ENCODE measurements at places on chromosomes 1 and 21.

- DNase-seq, result peak; percentile 28
These were observed 1.5 kb downstream of the CACHD1 start for GRCh38 chr1:64471218-64472039.

DNA sequence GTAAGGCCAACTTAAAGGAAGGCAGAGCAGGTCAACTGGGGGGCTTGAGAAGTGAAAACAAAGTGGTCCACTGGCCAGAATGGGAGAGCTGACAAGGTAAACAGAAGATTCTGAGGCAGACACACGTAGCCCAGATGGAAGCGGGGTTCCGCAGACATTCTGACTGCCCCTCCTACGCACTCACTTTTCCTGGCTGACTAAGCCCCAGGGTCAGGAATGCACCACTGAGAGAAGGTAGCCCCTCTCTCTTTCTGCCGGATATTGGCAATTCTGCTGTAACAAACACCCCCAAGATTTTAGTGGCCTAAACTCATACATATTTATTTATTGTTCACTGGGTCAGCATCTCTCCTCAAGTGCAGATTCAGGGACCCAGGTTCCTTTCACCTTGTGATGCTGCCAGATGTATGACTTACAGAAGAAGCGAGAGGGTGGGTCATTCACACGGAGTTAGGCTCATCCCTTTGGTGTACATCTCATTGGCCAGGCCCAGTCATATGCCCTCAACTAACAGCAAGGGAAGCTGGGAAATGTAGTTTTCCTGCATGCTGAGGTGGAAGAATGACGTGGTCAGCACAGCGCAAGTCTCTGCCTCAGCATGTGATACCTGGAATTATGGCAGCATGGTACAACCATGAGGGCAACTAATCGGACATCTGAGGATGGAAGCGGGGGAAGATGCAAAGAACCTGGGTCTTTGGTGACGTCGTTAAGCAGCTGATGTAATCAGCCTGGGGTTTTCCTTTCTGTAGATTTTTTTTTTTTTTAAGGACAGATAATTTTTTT lies 43.4 kb upstream of the MRPS6 start:
- peak; percentile 72 for DNase-seq

GRCh38 chr21:42993051-42993712 lies 18.8 kb downstream of the PKNOX1 start:
- no peak for DNase-seq

DNA sequence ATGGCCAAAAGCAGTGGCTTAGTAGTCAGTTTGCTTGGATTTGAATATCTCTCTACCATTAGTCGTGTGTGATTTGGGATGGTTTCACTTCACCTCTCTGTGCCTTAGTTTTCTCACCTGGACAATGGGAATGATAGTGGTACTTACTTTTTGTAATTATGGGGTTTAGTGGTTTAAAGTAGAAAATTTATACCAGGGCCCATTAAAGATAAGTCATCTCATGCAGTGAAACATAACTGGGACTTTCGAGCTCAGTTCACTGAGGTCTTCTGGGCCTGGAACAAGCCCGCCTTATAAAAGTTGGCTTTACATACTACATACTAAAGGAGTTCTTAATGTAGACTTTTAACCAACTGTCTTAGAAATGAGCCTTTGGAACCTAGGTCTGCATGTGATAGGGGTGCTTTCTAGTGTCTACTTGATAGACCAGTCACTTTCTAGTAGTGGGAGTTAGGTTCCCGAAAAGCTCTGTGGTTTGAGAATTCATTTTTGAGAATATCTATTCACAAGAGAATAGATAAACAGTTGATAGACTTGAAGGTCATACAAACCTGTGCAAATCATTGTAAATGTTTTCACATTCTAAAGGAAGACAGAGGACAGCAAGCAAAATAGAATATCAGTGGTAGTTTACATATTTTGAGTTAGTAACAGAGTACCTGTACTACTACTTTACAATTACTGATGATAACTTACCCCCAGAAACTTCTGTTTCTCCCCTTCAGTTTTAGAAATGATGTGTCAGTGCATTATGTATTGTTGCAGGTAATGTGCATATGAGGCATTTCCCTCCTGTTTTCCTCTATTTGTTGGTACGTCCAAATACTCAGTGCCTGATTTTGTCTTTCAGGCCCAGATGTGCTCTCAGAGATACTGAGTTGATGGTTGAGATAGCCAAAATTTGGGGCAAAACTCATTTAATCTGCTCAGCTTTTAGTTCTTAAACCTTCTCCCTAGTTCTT lies 48.0 kb downstream of the DYRK1A start:
- no peak for DNase-seq

- no peak for DNase-seq
These were observed 79.7 kb upstream of the ARHGAP29 start for GRCh38 chr1:94316836-94317789.

DNA sequence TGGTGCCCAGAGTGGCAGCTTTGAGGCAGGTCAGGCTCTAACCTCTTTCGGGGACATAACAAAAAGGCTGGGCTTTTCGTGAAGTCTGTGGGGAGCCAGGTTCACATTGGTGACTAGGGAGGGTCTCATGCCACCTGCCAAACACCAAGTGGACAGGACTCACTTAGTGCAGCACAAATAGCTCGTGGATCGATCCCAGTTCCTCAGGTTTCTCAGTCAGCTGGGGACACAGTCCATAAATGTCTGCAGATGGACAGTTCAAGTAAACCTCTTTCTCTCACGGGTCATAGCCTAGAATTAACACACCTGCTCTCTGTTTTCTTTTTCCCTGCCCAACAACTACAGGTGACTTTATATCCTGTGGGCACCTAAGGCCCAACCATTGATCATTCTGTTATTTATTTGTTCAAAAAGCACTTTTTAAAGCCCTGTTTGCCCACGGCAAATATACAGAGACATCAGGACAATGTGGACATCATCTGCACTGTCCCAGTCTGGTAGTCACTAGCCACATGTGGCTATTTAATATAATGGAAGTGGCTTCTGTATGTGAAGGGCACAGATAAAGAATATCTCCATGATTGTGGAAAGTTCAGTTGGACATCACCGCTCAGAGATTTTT lies 53.5 kb downstream of the CAPN2 start:
- DNase-seq, result no peak

- no peak for DNase-seq
These were observed 93.1 kb upstream of the RUNX3 start for GRCh38 chr1:25023190-25023578.

DNA sequence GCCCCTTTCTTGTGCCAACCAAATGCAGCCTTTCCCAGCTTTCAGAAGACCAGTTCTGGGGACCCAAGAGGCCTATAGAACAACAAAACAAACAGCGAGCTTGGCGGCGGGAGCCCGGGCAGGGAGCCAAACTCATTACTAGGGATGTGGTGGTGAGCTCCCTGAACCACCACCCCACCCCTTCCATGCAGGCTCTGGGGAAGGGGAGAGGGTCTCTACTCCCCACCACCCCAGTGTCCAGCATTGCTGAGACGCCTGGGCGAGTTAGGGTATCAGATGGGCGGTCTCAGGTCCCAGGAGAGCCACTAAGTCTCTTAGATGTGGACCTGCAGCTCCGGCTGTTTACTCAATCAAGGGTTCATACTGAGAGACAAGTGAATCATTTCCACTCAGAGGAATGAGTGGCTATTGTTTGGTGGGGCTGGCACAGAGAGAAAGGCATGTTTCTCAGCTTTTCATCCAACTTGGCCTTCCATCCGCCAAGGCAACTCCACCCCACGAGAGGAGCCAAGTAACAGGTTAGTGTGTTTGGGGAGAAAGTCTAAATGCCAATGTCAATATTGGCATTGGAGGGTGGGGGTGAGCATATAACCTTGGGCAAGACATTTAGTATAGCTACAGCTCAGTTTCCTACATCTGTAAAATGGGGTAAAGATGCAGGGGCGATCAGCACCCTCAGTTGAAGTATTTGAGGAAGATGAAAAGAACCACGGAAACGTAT lies 40.9 kb downstream of the PLXNA2 start:
- no peak for DNase-seq

DNA sequence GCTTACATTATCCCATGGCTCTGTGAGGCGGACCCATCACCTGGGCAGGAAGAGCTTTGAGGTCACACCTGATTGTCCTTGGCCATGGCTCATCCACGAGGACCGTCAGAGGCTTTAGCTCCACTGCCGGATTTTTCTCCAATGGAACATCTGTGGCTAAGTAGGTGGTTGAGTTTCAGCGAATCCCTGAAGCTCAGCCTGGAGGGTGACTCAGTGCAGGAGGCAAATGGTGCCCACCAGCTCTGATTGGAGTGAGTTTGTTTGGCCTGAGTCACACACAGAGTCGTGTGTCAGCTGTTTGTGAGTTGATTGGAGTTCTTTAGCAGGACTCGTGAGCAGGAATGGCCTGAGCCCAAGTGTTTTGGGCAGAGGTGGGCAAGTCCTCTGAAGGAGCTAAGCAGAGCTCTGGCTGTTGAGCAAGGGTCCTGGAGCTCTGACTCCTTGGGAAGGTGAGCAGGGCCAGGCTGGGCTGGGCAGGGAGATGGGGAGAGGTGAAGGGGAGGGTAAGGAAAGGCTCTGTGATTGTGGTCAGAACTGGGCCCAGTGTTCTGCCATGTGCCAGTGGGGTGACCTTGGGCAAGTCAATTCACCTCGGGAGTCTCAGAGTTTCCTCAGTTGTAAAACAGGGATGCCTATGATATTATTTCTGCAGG lies 2.0 kb downstream of the SLC6A17 start:
- DNase-seq, result no peak

DNA sequence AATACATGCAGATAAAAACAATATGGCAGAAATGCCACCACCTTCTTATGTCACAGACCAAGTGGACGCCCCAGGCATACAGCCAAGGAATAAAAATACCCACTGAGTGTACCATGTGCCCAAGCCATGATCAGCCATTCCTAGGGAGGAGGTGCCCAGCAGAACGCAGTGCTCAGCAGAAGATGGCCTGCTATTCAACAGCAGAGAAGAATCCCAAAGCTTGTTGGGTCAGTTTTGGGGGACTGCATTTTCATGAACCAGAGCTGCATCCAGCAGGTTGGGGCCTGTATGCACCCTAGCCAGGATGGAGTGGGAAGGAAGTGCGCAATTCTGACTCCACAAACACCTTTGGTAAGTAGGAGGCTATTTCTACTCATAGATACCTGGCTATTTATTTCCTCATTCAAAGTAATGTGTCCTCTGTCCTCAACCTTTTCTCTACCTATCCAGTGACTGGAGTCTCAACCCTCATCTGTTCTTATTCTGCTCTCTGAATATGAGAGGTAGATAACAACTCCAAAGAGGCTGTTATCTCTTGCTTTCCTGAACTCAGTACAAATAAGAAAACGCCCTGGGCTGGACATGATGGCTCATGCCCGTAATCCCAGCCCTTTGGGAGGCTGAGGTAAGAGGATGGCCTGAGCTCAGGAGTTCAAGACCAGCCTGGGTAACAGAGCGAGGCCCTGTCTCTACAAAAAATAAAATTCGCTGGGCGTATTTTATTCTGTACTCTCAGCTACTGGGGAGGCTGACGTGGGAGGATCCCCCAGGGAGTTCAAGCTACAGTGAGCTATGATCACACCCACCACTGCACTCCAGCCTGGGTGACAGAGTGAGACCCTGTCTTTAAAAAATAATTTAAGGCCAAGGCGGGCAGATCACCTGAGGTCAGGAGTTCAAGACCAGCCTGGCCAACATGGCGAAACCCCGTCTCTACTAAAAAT lies 2.5 kb upstream of the PLEKHM2 start:
- DNase-seq, result no peak

DNA sequence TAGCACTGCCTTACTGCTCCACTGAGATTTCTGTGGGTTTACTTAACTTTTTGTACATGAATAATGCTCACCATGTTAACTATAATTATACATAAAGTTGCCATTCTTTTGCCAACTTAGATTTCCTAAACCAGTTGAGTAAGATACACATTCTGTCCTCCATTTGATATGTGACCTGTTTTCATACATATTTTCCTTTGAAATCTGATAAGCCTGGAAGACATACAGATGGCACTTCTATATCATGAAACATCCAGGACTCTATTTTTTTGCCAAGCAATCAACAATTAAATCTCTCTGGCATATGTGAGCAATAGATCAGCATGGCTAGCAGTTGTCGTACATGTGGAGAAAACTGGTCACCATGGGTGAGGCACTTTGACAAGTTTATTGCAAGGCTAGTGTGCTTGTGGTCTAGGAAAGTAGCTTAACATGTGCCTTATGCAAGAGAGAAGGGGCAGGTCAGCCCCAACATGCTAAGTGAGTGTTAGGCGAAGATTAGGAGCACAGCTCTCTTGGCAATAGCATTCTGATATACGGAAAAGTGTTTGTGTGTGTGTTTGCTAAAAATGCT lies 14.2 kb downstream of the PRRX1 start:
- no peak for DNase-seq

- DNase-seq, result no peak
These were observed 2.9 kb downstream of the CD164L2 start for GRCh38 chr1:27380224-27380623.

DNA sequence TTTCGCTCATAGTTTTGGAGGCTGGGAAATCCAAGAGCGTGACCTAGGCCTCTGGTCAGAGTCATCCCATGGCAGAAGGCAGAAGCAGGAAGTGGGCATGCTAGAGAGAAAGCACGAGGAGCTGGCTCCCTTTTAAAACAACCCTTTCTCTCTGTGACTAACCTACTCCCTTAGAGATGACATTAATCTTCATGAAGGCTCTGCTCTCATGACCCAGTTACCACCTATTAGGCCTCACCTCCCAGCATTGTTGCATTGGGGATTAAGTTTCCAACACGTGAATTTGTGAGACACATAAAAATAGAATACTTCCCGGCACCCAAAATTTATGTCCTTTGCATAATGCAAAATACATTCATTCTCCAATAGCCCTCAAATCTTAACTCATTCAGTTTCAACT lies 223.1 kb upstream of the ST6GALNAC5 start:
- no peak for DNase-seq

DNA sequence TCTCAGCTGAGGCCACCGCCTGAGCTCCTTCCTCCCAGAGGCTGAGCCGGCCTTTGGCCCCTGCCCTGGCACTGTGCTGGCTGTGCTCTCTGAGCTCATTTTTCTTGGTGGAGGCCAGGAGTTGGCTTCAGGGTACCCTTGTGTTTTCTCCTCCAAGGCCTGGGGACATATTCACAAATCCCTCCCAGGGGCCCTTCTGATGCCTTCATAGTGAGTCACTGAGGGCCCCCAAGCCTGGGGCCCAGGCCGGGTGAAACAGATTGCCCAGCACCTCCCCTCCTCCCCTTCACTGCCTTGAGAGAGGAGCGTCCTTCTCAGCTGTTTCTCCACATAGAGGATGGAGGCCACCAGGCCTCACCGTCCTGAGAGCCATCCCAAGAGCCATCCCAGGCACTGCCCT lies 105.8 kb downstream of the SIK1 start:
- no peak for DNase-seq

- DNase-seq, result no peak
These were observed 35.7 kb upstream of the SLC30A1 start for GRCh38 chr1:211614615-211615014.

DNA sequence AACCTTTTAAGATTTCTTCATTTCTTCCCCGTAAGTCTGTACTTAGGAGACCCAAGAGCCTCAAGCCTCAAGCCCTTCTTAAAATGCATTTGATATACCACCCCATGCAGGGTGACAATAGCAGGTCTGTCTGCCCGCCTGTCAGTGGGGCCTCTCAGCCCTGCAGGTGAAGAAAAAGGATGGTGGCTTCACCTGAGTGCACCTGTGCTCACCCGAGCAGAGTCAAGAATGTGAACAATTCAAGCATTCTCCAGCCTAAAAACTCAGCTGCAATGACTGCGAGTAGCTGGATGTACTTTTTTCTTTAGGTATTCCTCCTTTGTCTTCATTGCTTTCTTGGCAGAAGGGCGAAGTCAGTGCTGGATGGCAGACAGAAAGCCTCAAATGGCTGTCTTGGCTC lies 203.3 kb downstream of the LMX1A start:
- DNase-seq, result no peak
